Right cardiac atrium (tissue), 5 donors: ENCODE measurements at places on chromosomes 3 and 15. TPM values are rescaled to one million over a fixed set of nuclear protein-coding genes. Genes with fewer than 3 reads are reported as not detected.
A peak's percentile ranks its signal among the peaks of the same experiment; 100 is the strongest.

DNA sequence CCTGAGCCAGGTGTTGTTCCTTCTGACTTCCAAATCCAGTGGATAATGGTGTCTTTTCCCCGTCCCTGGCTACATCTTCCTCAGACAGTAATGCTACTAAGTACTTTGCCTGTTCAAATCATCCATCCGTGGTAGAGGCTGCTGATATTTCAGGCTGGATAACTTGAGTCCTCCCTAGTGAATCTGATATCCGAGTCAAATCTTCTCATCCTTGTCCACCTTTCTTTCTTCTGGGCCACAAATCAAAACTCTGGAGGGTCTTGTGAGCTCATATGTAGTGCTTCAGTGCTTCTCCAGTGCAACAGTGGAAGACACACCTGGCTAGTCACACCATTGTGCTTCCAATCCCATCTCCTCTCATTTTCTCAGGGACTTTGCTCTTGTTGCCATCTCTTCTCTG, 11.2 kb downstream of the SH3GL3 start:
- no peak for DNase-seq

- DNase-seq: no peak
These were observed 436.3 kb upstream of the CBLB start for GRCh38 chr3:106305127-106305526.

DNA sequence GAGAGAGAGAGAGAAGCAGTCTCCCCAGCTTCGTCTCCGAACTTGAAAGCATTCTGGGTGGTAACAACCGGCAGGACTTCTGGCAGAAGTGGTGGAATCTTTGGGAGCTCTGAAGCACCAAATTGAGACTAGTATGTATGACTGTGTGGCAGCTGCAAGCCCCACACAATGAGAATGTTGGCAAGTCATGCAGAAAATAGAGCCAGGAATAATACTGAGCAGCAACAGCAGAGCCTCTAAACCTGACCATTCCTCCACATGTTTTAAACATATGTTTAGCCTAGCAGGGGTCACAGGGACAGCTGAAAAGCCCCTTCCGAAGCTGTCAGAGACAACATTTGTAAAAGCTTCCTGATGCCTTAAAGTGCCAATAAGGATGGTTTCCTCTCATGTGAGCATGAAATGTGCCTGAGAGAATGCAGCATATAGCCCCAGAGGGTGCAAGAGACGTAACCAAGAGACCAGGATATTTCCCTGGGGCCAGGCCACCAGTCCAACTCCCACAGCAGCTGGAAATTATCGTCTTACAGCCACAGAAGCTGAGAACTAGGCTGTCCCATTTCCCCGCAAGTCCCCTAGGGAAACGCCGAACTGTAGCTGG, 178.6 kb upstream of the CCDC54 start:
- DNase-seq: peak; percentile 81

GRCh38 chr3:129888771-129889170, 4.7 kb downstream of the TMCC1 start:
- DNase-seq: no peak

DNA sequence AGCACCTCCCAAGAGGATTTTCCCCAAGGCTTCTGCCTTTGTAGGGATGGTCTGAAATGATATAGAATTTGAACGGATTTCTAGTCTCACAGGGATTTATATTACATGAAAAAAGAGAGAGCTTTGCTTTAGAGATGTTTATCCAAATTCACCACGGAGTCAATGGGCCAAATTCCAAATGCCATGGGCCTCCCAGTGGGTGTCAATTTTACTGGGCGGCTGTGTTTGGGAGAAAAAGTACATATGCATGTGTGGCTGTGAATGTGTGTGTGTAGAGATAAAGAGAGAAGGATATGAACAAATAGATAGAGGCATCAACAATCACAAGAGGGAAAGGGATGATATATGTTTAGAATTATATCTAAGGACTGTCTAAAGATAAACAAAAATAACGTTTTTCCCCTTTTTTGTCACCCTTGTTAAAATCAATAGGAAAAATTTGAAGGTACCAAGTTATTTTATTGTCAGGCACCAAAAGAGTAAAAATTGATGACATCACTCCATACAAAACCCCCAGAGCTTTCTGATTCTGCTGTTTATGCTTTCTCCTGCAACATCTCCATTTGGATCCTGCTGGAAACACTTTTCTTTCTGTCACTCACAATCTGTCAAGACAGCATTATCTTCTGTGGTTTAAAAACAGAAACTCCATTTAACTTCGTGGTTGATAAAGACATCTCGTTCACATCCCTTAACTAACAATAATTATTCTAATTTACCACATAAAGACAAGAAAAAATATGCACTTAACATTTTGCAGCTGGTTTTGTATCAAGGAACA, 160.7 kb downstream of the FHIT start:
- no peak for DNase-seq

DNA sequence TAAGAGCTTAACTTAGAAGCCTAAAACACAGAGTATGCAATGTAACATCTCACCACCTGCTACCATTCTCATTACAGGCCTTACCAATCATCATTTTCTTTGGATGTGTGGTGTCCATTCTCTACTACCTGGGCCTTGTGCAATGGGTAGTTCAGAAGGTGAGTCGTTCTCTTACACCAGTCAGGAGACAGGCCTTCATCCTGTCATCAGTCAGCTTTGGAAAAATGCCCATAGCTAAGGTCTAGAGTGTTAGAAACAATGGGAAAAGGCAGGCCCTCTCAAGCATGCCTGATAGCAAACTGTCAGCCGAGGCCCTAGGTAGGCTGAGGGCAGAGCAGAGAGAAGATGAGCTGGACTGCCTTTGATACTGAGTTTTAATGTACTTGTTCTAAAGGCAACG, 13.5 kb downstream of the SLC28A2 start:
- no peak for DNase-seq

- no peak for DNase-seq
These were observed 11.0 kb downstream of the CXCR6 start for GRCh38 chr3:45954306-45954705.

DNA sequence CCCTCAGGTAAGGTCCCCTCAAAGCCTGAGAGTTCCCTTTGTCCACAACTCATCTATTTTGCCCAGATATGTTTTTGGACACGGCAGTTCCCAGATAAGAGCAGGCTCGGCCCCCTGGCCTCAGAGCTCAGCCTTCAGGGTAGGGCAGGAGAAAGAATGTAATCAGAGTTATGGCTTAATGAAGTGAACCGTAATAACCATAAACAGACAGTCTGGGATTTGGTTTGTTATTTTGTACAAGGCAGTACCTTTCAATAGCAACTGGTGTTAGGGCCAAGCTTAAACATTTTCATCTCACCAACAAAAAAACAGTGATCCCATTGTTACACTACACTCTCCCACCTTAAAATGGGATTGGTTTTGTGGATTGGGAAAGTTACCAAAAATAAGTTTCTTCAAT, 12.2 kb upstream of the ALDH1A3 start:
- no peak for DNase-seq

- no peak for DNase-seq
These were observed 579.4 kb downstream of the SI start for GRCh38 chr3:164498917-164499316.

Gene TLNRD1
- total RNA-seq: 7.1 TPM

- no peak for DNase-seq
These were observed 20.2 kb downstream of the SEMA6D start for GRCh38 chr15:47737477-47737876.

- no peak for DNase-seq
These were observed 13.9 kb upstream of the UBE2E2 start for GRCh38 chr3:23189187-23189586.

Gene PPARG
- 14.9 TPM for total RNA-seq

DNA sequence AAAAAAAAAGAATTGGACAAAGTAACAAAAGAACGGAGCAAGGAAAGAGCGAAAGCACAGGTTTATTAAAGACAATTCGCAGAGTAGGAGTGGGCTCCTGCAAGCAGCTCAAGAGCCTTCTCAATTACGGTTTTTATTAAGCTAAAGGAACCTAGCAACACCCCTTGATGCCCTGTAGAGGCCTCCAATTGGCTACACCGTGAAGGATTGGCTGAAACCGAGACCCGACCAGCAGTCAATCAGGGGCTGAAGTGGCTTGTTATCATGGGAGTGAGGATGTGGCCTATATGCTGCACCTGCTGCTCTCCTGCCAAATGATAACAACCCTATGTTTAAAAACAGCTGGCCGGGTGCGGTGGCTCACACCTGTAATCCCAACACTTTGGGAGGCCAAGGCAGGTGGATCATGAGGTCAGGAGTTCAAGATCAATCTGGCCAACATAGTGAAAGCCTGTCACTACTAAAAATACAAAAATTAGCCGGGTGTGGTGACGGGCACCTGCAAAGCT, 20.4 kb upstream of the AP3B2 start:
- no peak for DNase-seq

Gene AMT
- 17.4 TPM for total RNA-seq

DNA sequence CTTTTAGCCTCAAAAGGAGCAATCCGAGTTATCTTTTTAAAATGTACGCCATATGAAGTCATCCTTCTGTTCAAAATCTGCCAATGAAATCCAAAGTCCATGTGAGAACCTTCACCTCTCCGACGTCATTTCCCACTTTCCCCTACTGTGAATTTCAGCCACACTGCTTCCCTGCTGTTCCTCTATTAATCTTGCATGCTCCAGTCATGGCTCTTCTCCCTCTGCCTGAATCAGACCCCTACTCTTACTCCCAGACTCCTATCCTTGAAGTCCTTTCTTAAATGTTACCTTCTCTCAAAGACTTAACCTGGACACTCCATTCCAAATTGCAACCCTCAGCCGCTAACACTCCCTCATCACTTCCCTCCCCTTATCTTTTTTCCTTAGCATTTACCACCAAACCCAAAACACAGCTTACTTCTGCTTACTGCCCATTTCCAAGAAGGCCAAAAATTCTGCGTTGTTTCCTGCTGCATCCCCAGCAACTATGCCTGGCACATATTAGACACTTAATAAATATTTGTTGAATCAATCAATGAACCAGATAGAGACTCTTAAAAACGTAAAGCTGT, 1.2 kb downstream of the NKIRAS1 start:
- no peak for DNase-seq

DNA sequence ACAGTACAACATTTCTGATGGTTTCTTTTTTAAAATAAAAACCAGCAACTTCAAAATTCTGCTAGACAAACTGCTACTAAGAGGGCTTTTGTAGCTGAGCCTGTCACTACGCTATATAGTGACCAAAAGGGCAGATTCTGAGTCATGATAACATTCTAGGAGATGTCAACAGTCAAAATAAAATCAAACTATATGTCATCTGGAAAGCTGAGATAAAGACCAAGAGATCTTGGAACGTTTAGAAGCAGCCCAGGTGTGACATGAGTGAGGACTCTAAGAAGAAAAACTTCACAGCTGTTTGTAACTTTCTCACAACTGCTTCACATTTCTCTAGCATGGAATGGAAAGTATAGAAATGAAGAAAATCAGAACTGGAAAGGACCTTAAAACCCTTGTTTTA, 84.6 kb downstream of the FILIP1L start:
- no peak for DNase-seq

Gene CD200R1
- total RNA-seq: 0.95 TPM

GRCh38 chr3:107562969-107563529, 40.3 kb downstream of the BBX start:
- no peak for DNase-seq

Gene SCN5A
- total RNA-seq: 131 TPM

- no peak for DNase-seq
These were observed 124.8 kb upstream of the LRIG1 start for GRCh38 chr3:66625505-66626216.

Gene STRA6
- 0.58 TPM for total RNA-seq

DNA sequence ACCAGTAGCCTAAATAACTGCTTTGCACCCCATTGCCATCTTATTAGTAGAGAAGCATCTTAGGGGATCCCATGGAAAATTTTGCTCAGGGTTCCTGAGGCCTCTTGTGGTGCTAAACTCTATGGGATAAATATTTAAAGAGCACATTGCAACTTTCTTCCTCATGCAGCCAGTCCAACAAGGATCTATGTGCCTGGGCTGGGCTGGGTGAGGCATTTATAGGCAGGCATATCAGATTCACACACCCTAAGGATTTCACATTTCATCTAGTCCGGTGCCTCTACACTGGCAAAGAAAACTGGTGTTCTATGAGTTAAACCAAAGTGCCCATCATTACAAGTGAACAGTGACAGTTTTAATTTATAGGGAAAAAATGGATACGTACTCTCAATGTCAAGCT, 512.3 kb downstream of the EDEM1 start:
- no peak for DNase-seq
